ENCODE measurements at places on chromosomes 7 and 10. TPM values are rescaled to one million over a fixed set of nuclear protein-coding genes. Genes with fewer than 3 reads are reported as not detected.
A peak's percentile ranks its signal among the peaks of the same experiment; 100 is the strongest.

The ARMC3 gene
- total RNA-seq = not detected

The OSBPL3 gene
- total RNA-seq = 70.2 TPM

The GJD4 gene
- total RNA-seq = 0.17 TPM

DNA sequence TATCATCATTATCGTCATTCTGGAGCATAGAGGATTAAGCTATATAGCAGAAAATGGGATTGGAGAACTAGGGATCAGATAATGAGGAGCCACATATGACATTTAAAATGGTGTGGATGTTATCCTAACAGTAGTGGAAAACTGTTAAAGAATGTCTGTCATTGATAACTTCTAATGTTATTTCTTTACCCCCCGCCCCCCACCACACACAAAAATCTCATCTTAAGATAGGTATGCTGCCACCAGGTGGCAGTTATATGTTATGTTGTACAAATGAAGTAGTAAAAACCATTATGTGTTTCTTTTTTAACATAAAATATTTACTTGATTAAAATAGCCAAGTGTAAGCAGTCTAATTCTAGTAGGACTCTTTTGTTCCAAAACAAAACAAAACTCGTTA is 13.0 kb downstream of the AKAP9 start:
- DNase-seq = peak; percentile 29
- H3K27me3 ChIP-seq = no peaks in the 10 kb centered on the region
- H3K27ac ChIP-seq = no peak overlapping the region

DNA sequence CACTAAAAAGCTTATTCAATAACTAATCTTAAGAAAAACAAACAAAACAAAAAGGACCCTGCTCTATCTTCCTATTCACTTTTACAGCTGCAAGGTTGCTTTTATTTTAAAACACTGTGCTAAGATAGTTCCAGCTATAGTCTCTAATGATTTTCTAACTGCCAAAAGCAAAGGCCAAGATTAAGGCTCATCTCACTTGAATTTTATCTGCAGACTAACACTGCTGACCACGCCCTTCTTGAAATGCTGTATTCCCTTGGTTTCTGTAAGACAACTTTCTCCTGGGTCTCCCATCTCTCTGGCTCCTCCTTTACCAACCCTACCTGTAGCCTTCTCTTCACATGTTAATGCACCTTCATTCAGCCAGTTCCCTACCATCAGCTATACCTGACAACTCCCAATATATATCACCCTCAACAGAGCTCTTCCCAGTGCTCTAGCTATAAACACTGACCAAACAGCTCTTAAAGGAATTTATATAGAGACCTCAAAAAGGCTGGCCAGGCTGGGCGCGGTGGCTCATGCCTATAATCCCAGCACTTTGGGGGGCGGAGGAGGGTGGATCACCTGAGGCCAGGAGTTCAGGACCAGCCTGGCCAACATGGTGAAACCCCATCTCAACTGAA is 11.7 kb downstream of the SRPK2 start:
- no peak for DNase-seq
- H3K4me3 ChIP-seq = no peak overlapping the region
- no peaks in the 10 kb centered on the region for H3K4me1 ChIP-seq

- H3K4me3 ChIP-seq = no peak overlapping the region
- DNase-seq = no peak
- no peaks in the 10 kb centered on the region for H3K4me1 ChIP-seq
- no peaks in the 10 kb centered on the region for H3K27me3 ChIP-seq
- no peaks in the 10 kb centered on the region for H3K36me3 ChIP-seq
- H3K27ac ChIP-seq = no peak overlapping the region
Observed at GRCh38 chr7:125563557-125563956, 633.9 kb upstream of the POT1 start.

DNA sequence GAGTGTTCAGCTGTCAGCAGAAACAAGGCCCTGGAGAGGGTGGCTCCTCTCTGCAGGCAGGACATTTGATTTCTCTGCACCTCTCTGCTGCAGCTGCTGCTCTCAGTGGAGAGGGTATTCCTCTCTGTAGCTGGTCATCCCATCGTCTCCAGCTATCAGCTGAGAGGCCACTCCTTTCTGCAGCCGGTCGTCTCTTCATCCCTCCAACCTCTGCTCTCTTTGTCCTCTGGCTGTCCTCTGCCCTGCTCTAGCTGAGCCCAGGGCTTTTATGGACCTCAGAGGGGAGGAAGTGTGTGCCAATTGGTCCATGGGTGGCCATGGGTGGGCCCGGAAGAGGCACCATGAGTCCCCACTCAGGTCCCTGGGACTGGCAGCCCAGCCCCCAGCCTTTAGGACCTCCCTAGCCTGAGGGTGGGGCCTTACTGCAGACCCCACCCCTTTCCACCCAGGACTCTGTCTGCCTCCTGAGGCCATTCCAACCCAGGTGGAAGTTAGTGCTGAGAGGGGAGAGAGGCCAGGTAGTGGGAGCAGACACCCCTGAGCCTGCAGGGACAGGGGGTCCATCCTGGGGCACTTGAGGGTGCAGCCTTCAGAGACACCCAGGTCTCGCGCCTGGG is 26.2 kb upstream of the CDCA7L start:
- no peaks in the 10 kb centered on the region for H3K4me1 ChIP-seq
- DNase-seq = no peak
- no peaks in the 10 kb centered on the region for H3K27me3 ChIP-seq
- H3K4me3 ChIP-seq = no peak overlapping the region
- H3K27ac ChIP-seq = no peak overlapping the region
- no peaks in the 10 kb centered on the region for H3K36me3 ChIP-seq

DNA sequence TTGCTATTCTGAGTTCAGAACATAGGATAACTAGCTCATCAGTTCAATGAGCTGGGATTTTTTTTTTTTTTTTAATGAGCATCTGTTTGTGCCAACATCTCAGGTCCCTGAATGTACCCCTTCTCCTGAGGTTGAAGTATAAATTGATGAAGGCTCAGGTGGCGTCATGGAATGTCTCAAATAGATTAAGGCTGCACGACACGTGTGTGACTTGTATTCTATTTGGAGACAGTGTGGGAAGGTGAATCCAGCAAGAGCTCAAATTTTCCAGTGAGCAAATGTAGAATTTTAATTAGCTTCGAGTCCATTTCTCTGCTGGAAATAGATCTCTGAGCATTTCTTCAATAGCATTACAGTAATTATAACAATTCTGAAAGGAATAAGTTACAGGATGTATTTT is 37.2 kb upstream of the JCAD start:
- no peak for DNase-seq
- H3K4me3 ChIP-seq = no peak overlapping the region
- H3K36me3 ChIP-seq = no peaks in the 10 kb centered on the region
- no peaks in the 10 kb centered on the region for H3K4me1 ChIP-seq
- H3K27me3 ChIP-seq = no peaks in the 10 kb centered on the region
- H3K27ac ChIP-seq = no peak overlapping the region

DNA sequence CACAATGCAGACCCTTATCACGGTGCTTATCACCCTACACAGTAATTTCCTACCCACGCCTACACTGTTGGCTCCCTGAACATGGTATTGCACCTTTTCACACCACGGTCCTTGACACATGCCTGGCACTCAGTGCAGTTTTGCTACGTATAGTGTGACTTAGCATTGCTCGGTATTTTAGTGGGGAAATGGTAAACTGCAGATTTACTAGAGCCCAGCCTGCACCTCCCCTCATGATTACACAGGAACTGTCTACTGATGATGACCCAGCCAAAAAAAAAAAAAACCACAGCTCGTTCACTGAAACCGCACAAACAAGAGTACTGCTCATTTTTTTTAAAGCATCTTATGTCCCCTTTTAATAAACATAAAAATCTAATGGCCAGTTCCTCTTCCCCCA is 124.2 kb upstream of the ZNF746 start:
- H3K27me3 ChIP-seq = no peaks in the 10 kb centered on the region

DNA sequence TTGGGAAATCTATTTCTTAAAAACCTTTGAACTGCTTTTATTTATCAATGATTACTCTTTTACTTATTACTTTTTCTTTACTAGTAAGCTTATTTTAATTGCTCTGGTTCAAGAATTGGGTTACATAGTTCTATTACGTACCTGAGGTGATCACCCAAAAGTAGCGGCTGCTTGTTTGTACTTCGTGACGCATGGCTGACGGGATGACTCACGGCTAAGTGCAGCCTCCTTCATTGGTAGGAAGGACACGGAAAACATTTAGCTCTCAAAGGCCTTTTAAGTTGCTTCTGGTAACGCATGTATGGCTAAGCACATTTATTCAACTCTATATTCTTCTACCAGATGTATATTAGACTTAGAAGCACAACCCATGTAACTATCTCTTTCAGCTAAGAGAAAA is 285.8 kb upstream of the SP4 start:
- DNase-seq = no peak
- H3K4me1 ChIP-seq = no peaks in the 10 kb centered on the region
- H3K4me3 ChIP-seq = no peak overlapping the region
- no peaks in the 10 kb centered on the region for H3K36me3 ChIP-seq
- H3K27me3 ChIP-seq = no peaks in the 10 kb centered on the region

Data from fibroblast of lung (primary cell).